ENCODE measurements at places on chromosomes 3 and 15.

- DNase-seq, result no peak
Measured at GRCh38 chr3:129132097-129132866, 10.7 kb upstream of the RAB43 start.

DNA sequence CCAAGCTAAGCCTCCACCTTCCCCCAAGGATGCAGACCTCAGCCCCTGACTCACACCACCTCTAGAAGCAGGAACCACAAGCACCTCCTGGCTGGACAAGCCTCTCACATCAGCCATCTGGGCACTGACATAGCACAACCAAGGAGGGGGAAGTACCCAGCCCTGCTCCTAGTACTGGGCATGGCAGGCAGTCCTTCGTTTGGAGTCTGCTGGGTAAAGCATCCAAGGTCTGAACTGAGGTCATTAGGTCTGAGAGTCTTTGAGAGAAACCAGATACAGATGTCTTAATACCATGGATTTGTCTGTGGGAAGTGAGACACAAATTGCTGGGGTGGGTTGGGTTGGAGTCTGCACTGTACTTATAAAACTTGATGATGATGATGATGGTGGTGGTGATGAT lies 61.8 kb downstream of the CCDC33 start:
- no peak for DNase-seq

GRCh38 chr3:123344907-123345594 lies 103.8 kb downstream of the ADCY5 start:
- DNase-seq, result no peak

DNA sequence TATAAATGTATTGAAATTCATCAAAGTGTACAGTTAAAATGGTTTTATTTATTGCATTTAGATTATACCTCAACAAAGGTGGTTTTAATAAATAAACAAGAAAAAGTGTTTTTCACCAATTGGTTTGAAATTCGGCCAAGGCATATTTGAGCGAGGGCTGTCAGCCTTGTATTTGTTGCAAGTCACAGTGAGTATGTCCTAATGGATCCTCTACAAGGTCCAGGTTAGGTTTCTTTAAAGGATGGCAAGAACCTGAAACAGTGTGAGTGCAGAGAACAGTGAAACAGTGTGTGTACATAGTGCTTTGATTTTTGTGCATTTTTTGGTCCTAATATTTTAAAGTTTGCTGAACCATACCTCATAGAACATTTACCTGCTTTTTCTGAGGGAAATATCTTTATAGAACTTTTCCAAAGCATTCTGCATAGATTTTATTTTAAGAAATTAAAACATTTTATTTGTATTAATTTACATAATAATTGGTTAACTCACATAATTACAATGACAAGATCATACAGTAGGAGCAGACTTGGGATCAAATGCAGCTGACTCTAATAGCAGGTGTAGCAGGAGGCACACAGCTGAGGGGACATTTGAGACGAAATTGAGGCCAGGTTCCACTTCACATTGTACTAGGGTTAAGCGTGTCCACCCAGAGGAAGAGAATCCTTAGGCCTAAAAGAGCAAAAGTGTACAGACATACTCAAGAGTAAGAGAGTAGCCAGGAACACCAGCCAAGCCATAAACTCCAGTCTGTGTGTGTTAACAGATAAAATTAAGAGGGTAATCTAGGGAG lies 428.8 kb upstream of the TPRG1 start:
- DNase-seq, result no peak

DNA sequence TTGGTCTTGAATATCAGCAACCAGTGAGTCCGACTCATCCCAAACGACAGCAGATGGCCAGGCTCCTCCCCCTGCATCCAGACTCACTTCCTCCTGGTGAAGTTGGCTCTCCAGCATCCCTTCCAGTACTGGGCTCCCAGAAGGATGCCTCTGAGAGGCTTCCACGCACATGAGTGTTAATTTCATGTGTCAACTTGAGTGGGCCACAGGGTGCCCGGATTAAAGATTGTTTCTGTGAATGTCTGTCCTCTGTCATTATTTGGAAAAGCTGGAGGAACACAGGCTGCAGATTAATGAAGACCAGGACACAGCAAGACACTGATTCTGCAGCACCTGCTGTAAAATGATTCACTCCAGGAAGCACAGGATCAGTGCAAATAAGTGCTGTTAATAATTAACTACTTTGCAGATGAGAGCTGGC lies 99.8 kb downstream of the ATP10A start:
- no peak for DNase-seq

DNA sequence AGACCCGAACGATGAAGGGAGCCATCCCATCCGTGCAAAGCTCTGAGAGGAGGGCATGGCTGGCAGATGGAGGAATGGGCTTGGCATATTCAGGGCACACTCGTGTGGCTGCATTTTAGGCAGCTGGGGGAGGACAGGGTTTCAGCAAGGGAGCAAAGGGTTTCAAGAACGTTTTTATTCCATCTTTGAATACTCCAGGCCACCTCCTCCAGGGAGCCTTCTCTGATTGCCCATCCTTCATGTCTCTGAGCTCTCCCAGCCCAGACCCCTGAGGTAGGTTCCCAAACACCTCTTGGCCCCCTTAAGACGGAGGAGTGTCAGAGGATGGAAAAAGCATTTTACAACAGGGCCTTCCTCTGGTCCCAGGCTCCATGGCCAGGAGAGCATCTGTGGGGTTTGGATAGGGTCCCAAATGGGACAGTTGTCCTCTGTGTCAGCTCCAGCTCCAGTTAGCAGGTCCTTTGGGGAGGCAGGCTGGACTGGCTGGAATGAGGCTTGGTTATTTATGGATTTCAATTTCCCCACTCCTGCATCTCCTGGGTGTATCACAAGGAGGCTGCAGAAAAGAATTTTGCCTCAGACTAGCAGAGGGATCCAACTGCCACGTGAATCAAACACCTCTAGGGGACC lies 17.7 kb upstream of the SLC6A1 start:
- DNase-seq, result no peak

- DNase-seq, result no peak
Measured at GRCh38 chr3:72924055-72924454, 36.2 kb downstream of the GXYLT2 start.

Measured in SW 1271 (cell line).